ENCODE measurements at places on chromosomes 7 and 10. TPM values are rescaled to one million over a fixed set of nuclear protein-coding genes. Genes with fewer than 3 reads are reported as not detected.

SGCE gene
- total RNA-seq = 13.0 TPM

GRCh38 chr10:111392159-111392558, 315.3 kb downstream of the ADRA2A start:
- DNase-seq = no peak

GRCh38 chr10:46319389-46319788, 32.6 kb downstream of the ANTXRL start:
- DNase-seq = no peak

DNA sequence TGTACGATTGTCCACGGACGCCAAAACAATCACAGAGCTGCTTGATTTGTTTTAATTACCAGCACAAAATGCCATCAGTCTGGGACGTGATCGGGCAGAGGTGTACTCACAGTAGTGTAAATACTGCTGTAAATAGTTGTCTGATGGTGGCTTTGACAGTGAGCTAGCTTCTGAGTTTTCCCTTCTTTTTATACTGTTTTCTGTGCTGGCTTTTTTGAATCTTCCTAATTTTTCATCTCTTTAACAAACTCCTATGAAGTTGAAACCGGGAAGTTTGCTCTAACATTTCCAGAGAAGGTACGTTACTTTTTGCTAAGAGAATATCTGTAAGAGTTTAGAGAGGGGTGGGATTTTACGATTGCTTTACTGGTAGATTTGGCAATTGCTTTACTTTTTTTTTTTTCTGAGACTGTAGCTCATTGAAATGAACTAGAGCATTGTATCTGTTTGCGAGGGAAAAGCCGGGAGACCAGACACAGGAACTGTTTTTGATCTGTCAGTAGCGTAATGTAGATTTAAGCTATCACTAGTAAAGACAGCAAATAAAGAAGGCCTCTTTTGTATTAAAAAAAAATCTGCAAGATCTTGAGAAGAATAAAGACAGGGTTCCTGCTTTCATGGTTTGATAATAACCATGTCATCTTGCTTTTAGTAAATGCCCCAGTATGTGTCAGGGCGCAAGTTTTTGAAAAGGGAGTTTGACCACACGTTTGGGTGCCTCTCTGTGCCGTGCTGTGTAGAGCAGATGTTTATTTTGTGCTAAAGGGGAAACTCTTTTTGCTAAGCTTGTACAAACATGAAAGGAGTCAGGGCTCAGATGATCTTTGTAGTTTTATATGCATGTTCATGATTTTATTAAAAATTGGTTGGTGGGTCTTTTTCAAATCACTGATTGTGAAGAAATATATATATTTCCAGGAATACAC, 712 bp downstream of the FOXP2 start:
- no peak for DNase-seq

EN2 gene
- not detected for total RNA-seq

ZNF273 gene
- 12.7 TPM for total RNA-seq

GRCh38 chr7:95491634-95492314, 6.0 kb downstream of the ASB4 start:
- no peak for DNase-seq

GRCh38 chr10:129833468-129833950, 130.6 kb downstream of the EBF3 start:
- no peak for DNase-seq

DNA sequence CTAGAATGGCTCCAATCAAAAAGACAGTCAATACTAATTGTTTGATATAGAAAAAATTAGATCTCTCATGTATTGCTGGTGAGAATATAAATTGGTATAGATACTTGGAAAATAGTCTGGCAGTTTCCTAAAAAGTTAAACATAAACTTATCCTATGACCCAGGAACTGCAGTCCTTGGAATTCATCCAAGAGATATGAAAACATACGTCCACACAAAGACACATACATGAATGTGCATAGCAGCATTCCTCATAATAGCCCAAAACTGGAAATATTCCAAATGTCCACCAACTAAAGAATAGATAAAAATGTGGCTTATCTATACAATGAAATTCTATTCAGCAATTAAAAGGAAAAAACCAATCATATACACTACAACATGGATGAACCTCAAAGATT, 128.4 kb downstream of the ZFAND4 start:
- DNase-seq = no peak

DNA sequence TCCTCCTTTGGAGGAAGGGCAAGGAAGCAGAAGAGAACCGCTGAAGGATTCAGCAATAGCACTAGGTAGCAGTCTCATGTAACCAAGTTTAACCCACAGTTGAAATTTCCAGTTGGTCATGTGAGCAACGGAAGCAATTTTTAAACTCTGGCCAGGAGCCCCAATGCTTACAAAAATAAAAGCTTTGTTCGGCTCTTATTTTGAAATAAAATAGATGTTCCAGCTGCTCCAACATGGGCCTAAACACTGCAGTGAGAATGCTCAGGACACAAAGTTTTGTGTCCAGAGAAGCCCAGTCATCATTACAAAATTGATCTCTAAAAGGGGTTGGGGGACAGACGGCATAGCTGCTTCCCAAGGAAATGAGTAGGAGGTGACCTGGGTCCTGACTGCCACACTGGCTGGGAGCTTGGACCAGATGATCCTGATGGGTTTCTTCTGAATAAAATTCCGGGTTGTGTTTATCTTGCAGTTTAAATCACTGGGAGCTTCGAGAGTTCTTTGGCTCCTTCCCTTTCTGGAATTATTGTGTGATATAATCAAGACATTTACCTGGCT, 452 bp upstream of the TMEM140 start:
- peak; percentile 49 for DNase-seq

FEZF1 gene
- total RNA-seq = not detected

GRCh38 chr7:149257146-149257545, 4.8 kb upstream of the ZNF783 start:
- no peak for DNase-seq

- no peak for DNase-seq
Measured at GRCh38 chr7:145812218-145812617, 304.4 kb upstream of the CNTNAP2 start.

SHH gene
- total RNA-seq = not detected

- DNase-seq = no peak
Measured at GRCh38 chr10:92081641-92082040, 158.1 kb downstream of the BTAF1 start.

DNA sequence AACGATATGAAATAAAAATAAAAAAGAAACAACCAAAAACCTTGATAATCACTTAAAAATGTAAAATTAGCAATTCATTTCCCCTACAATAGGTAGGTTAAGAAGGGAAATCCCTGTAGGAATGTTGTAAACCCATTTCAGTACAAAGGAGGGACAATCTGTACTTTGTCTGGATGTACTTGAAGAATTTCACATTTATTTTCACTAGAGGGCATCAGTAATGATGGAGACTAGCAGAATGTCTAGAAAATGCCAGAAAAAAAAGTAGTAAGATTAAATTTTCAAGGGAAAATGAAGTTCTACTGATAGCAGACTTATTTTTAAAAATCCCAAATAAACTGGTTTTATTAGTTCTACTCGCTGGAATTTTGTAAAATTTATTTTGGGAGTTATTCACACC, 209.0 kb upstream of the FZD1 start:
- DNase-seq = no peak

GRCh38 chr10:131886237-131886636, 14.6 kb upstream of the PPP2R2D start:
- no peak for DNase-seq

DNA sequence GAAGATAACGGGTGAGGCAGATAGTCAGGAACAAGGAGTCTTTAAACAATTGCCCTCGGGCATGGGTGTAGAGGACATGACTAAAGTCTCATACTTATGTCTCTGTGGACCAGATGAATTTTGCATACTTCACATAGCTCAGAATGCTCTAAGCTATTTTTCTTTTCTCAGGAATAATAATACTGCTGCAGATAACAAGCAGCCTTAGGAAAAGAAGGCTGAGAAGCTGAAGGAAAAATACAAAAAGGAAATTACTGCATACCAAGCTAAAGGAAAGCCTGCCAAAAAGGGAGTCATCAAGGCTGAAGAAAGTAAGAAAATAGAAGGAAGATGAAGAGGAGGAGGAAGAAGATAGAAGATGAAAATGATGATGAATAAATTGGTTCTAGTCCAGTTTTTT, 13.4 kb upstream of the ERCC6 start:
- DNase-seq = no peak

GRCh38 chr7:130356121-130356875, 11.7 kb downstream of the CPA5 start:
- DNase-seq = no peak

FOXK1 gene
- total RNA-seq = 56.2 TPM

DNA sequence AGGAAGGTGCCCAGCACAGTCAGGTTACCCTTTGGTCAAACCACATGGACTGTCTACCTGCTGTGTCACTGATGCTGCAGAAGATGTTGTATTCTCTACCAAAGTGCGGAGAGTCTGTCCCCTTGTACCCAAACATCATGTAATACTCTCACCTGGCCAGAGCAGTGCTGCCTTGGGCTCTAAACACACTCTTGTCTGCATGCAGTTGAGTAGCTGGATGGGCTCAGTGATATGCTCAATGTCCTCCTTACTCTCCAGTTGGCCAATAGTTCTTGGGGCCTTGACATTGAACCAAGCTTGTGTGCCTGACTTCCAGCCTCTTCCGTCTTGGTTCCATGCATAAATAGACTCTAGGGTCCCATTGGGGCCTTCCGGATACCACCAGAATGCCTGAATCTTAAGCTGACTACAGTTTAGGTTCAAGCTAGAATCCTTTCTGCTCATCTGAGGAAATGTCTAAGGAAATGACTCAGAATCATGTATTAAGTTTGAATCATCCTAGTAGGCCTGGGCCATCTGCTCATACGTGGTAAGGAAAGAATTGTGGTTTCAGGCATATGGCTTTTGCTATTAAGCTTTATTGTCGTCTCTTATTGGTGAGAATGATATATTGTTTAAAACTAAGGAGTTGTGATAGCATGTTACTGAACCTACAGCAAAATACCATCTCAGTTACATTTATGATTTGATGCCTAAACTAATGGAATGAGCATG, 118.0 kb downstream of the OTUD1 start:
- no peak for DNase-seq

GRCh38 chr7:54837168-54837567, 78.2 kb upstream of the SEC61G start:
- DNase-seq = no peak

SH2B2 gene
- total RNA-seq = 47.7 TPM

VIPR2 gene
- total RNA-seq = not detected

DNA sequence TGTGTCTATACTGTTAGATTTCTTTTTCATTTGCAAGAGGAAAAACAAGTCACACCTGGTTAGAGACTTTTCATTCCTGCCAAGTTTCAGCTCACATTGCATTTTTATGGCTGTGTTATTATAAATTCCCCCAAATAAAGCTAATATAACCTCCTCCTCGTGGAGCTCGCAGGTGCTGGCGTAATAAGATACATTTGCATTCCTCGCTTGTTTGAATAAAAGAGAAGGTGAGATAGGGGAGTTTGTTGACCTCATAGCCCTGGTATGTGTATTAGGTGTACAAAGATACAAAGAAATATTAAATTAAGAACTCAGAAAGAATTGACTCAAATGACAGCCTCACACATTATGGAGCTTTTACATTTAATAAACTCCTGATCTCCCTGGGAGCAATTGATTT, 257.7 kb upstream of the SP8 start:
- DNase-seq = no peak

- no peak for DNase-seq
Measured at GRCh38 chr7:72405418-72405817, 6.7 kb downstream of the CALN1 start.

SMO gene
- total RNA-seq = 0.39 TPM

DNA sequence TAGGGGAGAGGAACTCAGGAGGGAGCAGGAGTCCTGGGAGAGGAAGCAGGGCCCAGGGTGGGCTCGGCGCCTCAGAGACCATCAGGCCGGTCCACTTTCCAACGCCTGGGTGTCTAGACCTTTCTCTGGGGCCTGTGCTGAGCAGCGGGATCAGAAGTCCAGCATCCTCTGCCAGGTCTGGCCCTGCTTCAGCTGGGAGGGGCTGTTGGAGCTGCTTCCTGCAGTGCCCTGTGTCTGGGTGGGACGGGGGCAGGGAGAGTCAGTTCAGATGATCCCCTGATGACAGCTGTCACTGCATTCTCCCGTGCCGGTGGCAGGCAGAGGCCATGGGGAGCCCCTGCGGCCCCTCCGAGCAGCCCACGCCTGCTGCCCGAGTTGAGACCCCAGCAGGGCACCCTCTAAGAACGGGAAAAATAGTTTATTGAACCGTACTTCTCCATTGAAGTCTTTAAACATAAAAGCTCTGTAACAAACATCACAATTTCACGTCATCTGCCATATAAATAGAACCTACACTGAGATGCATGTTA, 23.3 kb downstream of the AP5Z1 start:
- DNase-seq = no peak

TM9SF3 gene
- total RNA-seq = 63.4 TPM

GRCh38 chr7:66640802-66641525, 12.3 kb downstream of the KCTD7 start:
- DNase-seq = no peak

DNA sequence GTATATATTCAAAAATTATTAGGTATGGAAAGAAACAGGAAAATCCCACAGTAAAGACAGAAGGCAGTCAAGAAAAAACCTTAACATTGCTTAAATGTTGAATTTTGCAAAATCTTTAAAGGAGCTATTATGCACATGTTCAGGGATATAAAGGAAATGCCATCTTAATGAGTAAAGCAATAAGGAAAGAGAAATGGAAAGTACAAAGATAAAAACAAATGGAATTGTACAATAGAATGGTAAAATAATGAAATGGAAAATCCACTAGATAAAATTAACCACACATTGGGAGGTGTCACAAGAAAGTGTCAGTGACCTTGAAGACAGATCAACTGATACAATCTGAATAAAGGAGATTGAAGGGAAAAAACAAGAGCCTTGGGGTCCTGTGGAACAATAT, 82.0 kb downstream of the KIF20B start:
- no peak for DNase-seq

Measured in B cell (primary cell).